ENCODE measurements at places on chromosomes 6 and 20.

DNA sequence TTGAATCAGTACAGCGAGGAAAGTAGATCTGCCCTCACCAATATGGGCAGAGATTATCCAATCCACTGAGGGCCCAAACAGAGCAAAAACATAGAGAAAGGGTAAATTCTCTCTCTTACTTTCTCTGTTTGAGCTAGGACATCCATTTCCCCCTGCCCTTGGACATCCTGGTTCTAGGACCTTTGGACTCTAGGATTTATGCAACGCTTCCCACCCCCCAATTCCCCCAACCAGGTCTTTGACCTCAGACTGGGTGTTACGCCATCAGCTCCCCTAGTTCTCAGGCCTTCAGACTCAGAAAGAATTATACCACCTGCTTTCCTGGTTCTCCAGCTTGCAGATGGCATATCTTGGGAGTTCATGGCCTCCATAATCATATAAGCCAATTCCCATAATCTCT, 10.2 kb upstream of the B3GAT2 start:
- DNase-seq, result no peak

DNA sequence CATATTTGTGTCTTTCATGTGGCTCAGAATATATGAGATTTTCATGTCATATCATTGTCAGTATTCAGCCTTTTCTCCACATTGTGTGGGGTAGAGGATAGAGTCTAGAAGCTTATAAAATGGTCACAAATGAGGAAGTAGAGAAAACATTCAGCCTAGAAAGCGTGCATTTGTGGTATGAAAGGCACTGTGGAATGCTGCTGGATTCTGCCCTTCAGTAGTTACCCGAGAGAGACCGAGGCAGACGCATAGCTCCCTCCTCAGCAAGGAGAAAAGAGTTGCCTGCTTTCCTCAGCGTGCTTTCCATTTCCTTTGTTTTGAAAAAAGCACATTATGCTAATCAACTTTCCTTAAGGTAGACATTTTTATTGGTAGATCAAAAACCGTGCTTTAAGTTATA, 28.7 kb downstream of the MYB start:
- DNase-seq, result peak; percentile 89

DNA sequence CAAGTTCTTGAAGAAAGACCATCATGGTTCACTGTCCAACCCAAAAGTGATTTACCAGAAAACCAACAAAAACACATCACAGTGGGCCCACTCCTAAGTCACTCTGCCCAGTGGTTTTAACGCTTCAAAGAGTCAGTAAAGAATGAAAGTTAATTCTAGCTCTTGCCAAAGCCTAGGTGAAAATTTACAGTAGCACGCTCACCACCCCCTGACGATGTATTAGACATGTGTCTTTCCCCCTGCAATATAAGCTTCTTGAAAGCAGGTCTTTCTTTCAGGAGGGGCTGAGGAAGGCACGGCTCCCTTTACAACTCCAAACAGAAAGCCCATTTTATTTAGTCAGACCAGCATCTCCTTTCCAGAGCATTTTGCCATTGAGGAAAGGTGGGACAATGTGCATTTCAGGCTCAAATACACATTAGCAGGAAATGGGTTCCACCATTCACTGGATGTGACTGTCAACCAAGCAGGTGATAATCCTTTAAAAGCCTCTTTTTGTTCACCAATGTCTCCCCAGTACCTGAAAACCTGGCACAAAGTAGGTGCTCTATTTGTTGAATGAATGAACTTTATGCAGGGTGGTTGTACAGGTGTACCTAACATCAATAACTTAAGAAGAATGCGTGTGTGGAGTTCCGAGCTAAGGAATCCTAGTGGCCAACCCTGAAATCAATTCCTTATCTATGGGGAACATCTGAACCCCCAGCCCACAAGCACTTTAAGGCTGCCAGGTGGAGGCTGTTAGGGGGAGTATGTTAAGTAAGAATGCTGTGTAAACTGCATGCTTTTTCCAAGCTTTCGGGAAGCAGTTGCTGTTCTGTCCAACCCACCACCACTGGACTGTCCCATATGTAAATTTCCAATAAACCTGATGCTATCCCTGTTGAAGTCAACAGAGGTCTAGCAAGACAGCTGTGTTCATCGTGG, 11.4 kb downstream of the EZR start:
- peak; percentile 82 for DNase-seq

GRCh38 chr6:125192610-125192930, 39.0 kb downstream of the TPD52L1 start:
- DNase-seq, result no peak

DNA sequence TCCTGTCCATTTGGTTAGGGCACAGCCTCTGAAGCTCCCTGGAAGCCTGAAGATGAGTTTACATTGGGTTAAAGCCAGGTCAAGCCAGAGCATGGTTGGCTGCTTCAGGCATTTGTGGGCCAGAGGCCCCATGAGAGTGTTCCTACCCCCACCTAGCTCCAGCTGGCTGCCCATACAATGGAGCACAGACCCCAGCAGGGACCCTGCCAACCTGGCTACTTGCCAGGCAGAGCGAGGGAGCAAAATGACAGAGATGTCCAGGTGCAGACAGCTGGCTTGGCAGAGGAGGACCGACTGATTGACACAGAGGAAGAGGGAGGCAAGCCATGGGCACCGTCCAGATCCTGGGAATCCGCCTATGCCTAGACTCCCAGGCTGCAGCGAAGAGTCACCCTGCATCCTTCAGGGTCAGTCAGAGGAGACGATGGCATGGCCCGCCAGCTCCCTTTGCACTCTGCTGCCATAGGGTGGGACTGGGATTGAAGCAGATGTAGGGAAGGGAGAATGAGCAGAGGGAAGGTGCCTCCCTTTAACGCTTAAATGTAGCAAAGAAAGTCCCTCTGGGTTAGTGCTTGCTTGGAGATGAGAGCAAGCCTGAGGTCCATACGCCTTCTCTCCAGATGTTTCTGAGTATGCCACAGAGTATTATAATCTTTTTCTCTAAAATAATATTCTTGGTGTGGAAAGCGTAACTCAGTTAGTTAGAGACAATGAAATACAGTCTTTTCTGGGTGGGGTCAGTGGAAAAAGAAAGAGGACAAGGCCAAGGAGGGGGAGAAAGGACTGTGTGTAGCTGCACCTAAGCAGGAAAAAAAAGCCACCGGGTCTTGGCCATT, 77.6 kb upstream of the FYN start:
- no peak for DNase-seq

GRCh38 chr6:44132476-44132875, 5.1 kb downstream of the TMEM63B start:
- no peak for DNase-seq

DNA sequence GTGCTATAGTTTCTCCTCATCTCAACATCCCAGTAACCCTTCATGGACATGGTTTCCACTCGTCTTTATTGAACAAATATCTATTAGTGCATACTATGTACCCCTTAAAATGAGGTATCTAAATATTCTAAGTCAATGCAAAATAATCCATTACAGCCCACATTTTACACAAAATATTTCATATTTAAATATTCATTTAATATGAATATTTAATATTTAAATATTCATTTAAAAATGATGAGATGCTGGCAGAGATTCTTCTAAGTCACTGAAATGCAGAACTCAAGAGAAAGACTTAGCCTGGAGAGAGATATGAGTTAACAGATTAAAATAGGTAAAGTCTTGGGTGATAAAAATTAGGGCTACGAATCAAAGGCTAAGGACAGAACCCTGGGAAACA, 17.9 kb downstream of the EPB41L2 start:
- DNase-seq, result no peak

DNA sequence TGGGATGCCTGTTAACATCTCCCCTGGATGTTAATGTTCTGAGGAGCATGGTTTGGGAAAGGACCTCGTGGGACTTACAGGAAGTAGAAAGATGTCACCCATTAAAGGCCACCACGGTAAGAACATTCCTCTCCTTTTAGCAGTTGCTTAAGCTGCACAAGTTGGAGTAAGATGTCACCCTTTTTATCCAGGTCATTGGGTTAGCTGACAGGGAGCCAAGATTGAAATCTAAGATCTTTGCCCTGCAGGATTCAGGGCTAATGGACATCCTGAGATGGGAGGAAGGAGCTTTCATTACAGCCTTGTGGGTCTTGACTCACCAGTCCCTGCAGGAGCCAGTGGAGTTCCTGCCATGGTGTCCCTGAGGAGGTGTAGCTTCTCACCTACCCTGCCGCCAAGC, 22.1 kb downstream of the PABPC1L start:
- DNase-seq, result no peak

DNA sequence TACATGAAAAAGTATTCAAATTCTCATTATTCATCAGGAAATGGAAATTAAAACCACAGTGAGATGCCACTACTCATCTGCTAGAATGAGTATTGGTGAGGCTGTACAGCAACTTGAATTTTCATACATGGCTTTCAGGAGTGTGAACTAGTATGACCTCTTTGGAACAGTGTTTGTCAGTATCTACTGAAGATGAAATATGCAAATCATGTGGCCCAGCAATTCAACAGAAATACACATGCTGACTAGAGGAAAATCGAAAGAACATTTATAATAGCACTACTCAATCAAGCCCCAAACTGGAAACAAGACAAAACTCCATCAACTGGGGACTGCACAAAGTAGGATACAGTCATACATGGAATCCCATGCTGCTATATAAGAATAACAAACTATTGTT, 102.2 kb downstream of the DCDC2 start:
- no peak for DNase-seq

Measured in common myeloid progenitor, CD34-positive (primary cell).